ENCODE measurements at places on chromosomes 3 and 15.

GRCh38 chr3:142216321-142216720 lies 9.1 kb downstream of the GK5 start:
- no peak for DNase-seq

DNA sequence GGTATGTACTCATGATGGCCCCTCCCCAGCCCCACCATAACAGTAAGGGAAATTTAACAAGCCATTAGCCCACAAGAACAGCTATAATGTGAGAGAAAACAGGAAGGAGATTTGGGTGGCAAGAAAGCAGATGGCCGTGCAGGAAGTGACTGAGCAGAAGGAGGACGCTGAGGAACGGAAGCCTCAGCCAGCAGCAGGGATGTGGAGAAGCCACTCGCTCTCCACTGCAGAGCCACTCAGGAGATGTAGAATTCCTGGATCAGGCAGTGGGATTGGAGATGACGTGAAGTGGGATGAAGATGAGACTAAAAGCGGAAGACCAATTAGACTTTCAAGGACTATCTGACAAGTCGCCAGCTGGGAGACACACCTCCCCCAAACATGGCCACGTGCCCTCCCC lies 31.2 kb downstream of the PRR23E start:
- peak; percentile 94 for DNase-seq

DNA sequence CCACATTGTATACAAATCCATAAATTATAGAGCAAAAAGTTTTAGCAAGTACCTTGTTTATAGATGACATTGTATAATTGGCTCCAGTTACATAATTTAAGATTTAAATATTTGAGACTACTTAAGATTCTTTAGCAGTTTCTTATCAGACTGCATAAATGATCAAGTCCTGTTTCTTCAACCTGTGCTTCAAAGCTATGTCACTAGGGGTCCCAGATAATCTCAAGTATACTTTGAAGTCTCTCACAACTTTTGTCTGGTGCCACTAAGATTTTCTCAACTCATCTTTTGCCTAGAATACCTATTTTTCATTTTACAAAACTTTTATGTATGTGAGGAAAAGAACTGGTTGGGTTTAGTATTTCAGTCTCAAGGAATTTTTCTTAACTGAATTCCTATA lies 205.5 kb downstream of the STAG1 start:
- DNase-seq: peak; percentile 67

- DNase-seq: peak; percentile 97
Observed at GRCh38 chr15:101242160-101242998, 9.5 kb downstream of the CHSY1 start.

DNA sequence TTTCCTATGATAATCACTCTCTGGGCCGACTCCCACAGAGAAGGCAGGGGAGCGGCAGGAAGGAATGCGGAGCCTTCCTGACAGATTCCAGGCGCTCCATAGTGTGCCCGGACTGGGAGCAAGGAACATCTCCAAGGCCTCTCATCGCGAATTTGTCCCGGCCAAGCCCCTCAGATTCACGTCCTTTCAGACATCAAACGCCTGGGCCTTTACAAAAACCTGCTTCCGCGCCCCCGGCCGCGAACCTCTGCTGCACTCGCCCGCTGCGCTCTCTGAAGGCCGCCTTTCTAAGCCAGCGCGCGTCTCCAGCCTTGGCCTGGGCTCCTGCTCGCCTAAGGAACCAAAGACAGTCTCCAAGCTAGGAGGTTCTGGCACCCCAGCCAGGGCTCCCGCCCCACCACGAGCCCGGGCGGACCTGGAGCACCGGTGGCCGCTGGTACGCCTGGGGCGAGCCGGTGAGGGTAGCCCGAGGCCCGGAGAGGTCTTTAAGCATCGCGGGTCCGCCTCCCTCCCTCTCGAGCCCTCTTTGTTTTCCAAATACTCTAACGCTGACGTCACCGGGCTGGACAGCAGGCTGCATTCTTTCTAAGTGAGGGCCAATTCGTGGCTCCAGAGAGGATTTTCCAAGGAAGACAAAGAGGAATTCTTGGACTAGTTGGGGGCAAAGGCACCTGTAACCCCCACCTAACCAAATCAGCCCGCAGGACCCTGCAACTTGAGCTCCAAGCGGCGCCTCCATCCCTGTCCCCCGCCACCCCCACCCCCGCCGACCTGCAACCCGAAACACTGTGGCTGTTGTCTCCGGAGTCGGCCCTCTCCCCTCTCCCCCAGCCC lies 759 bp downstream of the AMOTL2 start:
- no peak for DNase-seq

DNA sequence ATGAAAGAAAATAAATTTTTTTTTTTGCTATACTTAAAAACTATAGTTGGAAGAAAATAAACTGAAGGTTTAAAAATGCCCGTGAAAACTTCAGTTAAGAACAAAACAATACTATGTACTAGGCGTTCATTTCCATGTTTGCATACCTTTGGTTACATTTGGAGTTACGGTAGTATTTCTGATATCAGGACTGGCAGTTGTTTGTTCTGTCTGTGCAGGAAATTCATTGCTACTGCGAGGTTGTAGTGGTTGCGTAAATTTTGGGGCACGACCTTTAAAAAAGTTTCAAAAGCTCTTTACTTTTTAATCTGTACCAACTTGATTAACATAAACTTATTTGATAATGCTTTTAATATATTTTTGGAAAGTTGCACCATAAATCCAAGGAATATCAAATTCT lies 47.9 kb downstream of the ST3GAL6 start:
- no peak for DNase-seq

DNA sequence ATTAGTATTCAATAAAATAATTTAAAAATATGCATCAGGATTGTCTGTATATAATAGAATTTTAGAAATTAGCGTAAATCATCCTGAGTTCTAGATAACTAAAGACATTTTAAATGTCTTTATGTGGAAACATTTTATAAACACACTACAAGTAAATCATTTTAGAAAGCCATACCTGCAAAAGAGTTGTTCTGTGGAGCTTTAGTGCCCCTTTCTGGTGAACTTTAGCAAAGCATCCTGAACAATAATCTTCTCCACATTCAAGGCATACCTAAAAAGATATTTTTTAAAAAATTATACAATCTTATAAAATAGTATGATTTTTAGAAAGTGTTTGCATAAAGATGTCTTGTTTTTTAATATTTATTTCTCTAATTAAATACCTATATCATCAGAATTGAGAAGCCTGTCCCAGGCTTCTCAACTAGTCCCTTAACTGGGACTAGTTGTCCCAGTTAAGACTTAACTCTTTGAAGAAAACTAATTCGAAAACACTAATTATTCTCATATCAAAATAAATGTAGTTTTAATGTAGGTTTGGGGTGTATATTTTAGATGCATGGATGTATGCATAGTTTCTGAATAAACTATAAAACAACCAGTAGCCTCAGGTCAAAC lies 29.7 kb downstream of the ZBBX start:
- peak; percentile 64 for DNase-seq

- DNase-seq: no peak
Observed at GRCh38 chr3:165815682-165816081, 21.5 kb downstream of the BCHE start.

GRCh38 chr15:29925227-29926082 lies 103.2 kb upstream of the TJP1 start:
- DNase-seq: no peak

DNA sequence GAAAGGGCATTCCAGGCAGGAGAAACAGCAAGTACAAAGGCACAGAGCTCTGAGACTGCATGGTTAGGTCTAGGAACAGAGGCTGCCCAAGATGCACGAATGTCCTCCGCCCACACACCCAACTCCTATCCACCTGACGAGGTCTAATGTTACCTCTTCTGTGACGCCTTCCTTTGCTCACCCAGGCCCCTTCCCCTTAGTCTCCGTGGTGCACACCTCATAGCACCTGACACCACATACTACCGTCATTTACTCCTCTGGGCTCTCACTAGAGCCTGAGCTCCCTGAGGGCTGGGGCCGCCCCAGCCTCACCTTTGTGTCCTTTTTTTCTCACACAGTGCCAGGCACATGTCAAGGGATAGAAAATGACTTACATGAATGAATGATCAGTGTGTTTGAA lies 31.0 kb upstream of the RASGRF1 start:
- no peak for DNase-seq

DNA sequence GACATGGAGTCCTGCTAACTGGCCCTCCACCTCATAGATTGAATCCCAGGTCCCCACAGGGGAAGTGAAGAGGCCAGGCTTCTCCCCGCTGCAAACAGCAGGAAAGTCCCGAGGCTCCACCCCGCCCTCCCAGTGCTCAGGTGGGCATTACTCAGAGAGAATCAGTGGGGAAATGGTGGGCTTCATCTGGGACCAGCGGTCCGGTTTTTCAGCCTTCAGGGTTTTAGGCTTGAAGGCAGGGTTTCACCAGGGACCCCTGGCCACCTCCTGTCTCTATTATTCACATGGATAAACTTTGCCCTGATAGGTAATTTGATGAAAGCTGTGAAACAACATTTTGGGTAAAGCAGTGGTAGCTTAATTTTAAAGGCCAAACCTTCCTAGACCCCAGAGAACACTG lies 31.3 kb downstream of the MKRN3 start:
- no peak for DNase-seq

- DNase-seq: no peak
Observed at GRCh38 chr3:29335943-29336342, 55.1 kb downstream of the RBMS3 start.

DNA sequence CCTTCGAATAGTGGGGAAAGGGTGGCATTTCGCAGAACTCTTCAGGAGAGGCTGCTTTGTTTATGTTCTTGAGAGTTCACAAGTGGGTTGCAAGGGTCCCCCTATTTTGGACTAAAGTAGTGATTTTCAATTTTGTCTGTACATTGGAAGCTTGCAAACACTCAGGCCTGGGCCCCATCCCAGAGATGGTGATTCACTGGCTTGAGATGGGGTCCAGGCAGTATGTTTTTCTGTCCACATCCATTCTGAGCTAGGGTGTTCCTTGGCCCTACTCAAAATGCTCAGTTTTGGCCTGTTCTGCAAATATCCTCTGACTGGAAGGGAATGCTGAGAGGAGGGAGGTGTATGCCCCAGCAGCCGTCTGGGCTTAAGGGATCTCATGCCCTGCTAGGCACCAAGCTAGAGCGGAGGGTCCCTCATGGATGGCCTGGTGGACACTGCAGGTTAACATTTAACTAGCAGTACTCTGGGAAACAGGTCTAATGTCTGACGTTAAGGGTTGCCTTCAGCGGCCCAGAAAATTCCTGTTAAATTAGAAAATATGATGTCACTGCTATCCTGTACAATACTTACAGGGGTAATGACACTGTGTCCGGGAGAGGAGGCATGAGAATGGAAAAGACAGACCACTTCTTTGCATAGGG lies 181.4 kb downstream of the OPA1 start:
- DNase-seq: no peak

- no peak for DNase-seq
Observed at GRCh38 chr3:185796431-185797107, 28.3 kb downstream of the IGF2BP2 start.

DNA sequence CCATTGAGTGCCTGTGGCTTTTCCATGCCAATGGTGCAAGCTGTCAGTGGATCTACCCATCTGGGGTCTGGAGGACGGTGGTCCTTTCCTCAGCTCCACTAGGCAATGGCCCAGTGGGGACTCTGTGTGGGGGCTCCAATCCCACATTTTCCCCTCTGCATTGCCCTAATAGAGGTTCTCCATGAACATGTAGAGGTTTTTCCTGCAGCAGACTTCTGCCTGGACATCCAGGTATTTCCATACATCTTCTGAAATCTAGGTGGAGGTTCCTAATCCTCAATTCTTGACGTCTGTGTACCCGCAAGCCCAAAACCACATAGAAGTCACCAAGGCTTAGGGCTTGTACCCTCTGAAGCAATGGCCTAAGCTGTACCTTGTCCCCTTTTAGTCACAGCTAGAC lies 703.1 kb downstream of the MCTP2 start:
- DNase-seq: no peak

DNA sequence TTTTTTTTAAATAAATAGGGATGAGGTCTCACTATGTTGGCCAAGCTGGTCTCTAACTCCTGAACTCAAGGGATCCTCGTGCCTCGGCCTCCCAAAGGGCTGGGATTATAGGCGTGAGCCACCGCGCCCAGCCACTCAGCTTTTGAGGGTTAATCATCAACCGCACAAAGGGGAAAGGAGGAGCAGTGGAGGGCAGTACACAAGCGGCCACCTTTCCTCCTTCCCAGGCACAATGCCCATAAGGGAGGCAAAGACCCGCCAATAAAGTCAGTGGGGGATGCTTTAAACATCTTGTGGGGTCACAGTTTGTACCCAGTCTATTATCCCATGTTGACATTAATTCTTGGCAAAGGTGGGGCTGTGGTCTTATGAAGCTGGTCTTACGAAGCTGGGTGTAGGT lies 32.4 kb downstream of the EHD4 start:
- no peak for DNase-seq

- DNase-seq: peak; percentile 39
Observed at GRCh38 chr3:2166552-2166951, 67.9 kb downstream of the CNTN4 start.

GRCh38 chr15:94970802-94971201 lies 739.4 kb downstream of the MCTP2 start:
- DNase-seq: no peak

DNA sequence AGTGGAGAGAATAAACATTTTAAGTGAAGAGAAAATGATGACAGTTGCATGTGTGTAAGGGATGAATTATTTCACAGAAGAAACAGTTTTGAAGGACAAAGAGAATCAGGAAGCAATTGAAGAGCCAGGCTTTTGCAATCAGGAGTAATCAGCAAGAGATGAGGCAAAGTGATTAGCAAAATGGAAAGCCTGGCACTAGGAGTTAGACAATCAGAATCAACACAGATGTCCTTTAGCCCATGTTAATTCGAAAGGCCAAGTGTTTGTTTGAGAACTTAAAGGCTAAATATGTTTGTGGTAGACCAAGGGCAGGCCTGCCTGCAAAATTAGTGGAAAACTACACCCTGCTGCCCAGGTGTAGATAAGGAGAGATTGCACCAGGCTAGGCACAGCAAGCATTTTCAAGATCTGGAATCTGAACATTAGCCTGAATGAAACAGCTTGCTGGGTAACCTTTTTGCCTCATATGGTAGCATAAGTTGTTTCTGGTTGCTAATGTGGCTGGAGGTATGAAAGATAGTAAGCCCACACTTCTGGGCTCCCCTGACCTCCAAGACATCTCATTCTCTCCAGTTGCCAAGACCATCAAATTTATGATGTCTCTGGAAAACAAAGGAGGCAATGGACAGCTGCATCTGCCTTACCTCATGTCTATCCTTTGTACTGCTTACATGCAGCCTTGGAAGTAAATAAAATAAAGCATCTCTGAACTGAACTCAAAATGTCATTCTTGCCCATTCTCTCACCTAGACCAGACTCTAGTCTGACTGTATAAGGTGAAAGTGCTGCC lies 22.0 kb upstream of the LEKR1 start:
- DNase-seq: no peak

- no peak for DNase-seq
Observed at GRCh38 chr15:63221346-63221745, 31.9 kb downstream of the RAB8B start.

- DNase-seq: no peak
Observed at GRCh38 chr3:72950801-72951200, 45.8 kb upstream of the PPP4R2 start.

Measured in Kasumi-1 (cell line).